ENCODE measurements at places on chromosomes 7 and 10. TPM values are rescaled to one million over a fixed set of nuclear protein-coding genes. Genes with fewer than 3 reads are reported as not detected.

DNA sequence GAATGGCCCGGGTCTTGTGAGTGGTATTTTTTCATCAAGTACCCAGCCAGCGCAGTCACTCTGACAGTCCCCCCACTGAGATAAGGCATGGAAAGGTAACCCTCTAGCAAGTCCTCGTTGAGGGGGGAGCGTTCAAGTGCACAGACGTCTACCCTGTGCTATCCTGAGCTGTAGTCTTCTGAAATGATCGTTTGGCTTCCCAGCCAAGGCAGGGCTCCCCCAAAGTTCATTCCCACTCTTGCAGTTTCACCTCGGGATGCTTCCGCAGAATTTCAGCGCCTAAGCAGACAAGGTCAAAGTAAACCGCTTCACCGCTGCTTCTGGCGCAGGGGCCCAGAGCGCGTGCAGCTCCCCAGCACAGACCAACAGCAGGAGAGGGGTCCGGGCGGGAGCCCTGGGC lies 1.8 kb downstream of the INSYN2A start:
- no peak for DNase-seq
- H3K27me3 ChIP-seq: peaks cover 74% of the 10 kb centered on the region
- peak overlapping the region; percentile 51 for H3K4me3 ChIP-seq
- H3K4me1 ChIP-seq: peaks cover 10% of the 10 kb centered on the region
- no peak overlapping the region for H3K27ac ChIP-seq

- DNase-seq: no peak
- no peaks in the 10 kb centered on the region for H3K36me3 ChIP-seq
- no peak overlapping the region for H3K27ac ChIP-seq
- H3K27me3 ChIP-seq: no peaks in the 10 kb centered on the region
- H3K4me1 ChIP-seq: no peaks in the 10 kb centered on the region
Measured at GRCh38 chr10:59072038-59072437, 104.4 kb upstream of the PHYHIPL start.

DNA sequence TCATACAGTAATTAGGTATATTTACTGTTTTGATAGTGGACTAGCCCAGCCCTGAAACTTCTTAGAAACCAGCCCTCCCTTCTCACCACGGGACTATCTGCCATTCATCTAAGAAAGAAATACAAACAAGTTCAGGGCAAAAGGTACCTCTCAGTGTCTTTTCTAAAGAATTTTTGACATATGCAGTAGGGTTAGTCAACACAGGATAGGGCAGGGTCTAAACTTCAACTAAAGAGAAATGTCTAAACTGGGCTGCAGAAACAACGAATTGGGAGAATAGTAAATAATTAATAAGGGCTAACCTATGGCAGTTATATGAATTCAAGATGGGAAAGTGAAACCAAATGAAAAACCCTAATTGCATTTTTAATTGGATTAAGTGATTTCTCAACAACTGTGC lies 496.6 kb downstream of the INHBA start:
- H3K27ac ChIP-seq: no peak overlapping the region
- H3K4me3 ChIP-seq: no peak overlapping the region
- DNase-seq: no peak

DNA sequence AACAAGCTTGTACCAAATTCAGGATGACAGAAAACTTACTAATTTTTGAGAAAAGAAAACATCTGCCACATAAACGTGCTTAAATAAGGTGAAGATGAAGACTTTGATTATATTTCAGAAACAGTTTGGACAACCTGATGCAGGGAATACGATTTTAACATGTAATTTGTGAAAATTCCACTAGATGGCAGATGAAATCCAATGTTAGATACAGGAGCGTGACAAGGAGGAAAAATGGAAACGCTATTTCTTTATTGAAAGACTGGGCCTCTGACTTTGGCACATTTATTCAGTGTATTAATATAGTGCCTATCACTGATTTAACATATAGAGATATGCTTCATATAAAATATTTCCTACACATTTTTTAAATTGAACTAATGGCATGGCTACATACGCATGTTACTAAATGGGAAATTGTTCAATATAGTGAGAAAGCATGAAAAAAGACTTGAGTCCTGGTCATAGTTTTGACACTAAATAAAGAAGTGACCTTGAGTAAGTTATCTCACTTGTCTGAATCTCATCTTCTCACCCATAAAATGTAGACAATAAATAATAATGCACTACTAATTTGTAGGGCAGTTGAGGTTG lies 60.7 kb downstream of the CD36 start:
- no peak overlapping the region for H3K4me3 ChIP-seq
- H3K27me3 ChIP-seq: no peaks in the 10 kb centered on the region
- DNase-seq: no peak
- H3K36me3 ChIP-seq: peaks cover 1% of the 10 kb centered on the region
- peaks cover 37% of the 10 kb centered on the region for H3K4me1 ChIP-seq

Gene SPDYE9
- total RNA-seq: 0.18 TPM

Gene PPP1R3A
- not detected for total RNA-seq

Gene BEND7
- total RNA-seq: 40.7 TPM

Measured in mesothelial cell of epicardium (in vitro differentiated cells).